ENCODE measurements at places on chromosomes 1 and 21.

GRCh38 chr1:3772715-3773571 lies at the start of gene SMIM1:
SMIM1 (plus strand) TSS chr1:3772749; CDS start chr1:3775374, 2,625 bp downstream.
- no peak for DNase-seq

GRCh38 chr1:8736927-8737326 lies 80.5 kb downstream of the RERE start:
- DNase-seq: no peak

GRCh38 chr1:155110381-155110780 lies 17.3 kb upstream of the EFNA1 start:
- no peak for DNase-seq

- no peak for DNase-seq
Observed at GRCh38 chr1:242602001-242602400, 77.5 kb upstream of the PLD5 start.

DNA sequence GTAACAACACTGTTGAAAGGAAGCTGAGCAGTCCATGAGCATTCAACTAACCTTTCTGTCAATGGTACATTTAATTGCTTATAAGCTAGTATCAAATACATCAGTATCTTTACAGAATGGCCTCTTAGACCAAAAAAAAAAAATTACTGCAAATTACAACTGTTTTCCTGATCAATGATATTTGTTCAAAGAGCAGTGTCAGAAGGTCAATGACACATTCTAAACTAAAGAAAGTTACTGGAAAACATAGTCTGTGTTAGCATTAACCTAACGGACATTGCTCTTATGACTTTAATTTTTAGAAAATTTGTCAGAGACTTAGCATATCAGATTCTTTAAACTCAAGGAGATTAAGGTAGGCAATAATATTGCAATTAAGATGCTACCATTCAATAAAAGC lies 162.5 kb downstream of the KCNT2 start:
- DNase-seq: no peak

DNA sequence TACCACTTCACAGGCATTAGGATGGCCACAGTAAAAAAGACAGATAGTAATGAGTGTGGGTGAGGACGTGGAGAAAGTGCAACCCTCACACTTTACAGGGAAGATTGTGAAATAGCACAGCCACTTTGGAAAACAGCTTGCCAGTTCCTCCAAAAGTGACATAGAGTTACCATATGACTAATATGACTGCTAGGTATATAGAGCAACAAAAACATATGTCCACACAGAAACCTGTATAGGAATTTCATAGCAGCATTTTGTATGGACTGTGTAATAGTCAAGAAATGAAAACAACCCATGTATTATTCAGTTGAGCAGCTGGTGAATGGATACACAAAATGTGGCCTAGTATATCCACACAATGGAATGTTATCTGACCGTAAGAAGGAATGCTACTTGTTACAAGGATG lies 30.4 kb upstream of the LBR start:
- DNase-seq: no peak

DNA sequence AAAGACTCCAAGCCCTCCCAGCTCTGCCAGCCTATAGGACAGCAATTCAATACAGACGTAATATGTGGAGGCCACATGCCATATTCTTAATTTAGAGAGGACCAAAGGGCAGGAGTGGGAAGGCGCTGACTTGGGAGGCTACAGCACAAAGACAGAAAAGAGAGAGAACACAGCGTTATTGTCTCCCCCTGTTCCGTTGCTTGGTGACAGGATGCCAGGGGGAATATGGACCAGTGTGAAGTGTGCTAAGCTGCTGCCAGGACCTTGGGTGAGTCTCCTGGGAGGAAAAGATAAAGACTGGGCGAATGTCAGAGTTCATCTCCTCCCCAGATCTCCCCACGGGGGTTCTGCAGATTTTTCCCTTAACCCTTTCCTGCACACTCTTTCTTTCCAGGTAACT lies 102.1 kb upstream of the ADAR start:
- DNase-seq: no peak

DNA sequence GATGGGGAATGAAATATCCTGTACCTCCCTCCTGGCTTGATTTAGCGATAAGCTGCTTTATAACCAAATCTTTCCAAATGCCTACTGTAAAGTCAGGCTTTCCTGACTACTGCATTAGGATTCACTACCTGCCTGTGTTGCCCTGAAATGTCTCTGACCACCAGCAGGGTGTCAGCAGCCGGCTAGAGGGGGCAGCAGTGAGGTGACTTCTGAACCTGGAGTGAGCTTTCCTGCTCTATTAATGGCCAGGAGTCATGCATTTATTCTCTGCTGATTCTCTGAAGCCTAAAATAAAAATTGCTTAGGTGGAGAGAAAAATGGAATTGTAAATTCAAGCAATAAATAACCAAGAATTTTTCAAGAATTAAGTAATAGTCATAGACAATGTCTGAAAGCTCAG lies 2.5 kb downstream of the BACE2 start:
- no peak for DNase-seq

GRCh38 chr1:92784021-92784638 lies 778 bp downstream of the EVI5 start:
- no peak for DNase-seq

DNA sequence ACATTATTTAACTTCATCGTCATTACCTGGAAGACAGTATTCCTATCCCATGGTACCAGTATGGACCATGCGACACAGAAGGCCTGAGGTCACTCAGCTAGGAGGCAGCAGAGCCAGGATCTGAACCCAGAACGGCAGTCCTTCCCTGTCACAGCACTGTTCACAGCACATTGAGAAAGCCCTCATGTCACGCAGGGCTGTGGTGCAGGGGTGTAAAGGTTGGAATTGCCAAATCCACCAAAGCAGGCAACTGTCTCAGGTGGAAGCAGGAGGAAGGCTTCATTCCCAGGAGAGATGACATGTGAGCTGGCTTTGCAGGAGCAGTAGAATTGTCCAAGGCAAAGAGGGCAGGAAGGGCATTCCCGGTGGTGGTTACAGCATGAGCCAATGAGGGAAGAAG lies 9.9 kb upstream of the TTC22 start:
- DNase-seq: peak; percentile 47

DNA sequence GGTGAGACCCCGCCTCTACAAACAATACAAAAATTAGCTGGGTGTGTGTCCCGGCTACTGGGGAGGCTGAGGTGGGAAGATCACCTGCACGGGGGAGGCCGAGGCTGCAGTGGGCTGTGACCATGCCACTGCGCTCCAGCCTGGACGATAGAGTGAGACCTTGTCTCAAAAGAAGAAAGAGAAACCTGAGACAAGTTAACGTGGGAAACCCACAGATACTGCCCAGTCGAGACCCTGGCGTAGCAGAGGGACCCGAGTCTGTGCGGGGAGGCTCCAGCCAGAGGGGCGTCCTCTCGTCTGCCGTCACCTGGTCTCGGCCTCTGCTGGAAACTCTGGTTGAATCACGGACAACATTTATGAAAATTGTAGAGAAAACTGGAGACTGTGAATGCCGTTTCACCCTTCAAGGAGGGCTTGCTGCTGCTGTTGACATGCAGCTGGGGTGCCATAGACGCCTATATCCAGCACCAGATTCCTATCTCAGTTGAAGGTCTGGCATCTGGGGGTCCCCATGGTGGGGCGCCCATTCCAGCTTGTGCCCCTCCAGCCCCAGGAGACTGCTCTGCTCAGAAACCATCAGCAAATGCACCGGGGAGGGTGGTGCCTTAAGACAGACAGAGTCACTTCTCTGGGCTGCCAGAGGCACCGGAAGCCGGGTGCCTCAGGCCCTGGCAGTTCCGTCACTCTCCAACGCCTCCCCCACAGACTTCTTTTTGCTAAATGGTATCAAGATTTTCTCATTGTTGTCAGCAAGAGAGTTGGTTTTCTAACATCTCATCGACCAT lies 13.6 kb upstream of the CDK11B start:
- peak; percentile 61 for DNase-seq

DNA sequence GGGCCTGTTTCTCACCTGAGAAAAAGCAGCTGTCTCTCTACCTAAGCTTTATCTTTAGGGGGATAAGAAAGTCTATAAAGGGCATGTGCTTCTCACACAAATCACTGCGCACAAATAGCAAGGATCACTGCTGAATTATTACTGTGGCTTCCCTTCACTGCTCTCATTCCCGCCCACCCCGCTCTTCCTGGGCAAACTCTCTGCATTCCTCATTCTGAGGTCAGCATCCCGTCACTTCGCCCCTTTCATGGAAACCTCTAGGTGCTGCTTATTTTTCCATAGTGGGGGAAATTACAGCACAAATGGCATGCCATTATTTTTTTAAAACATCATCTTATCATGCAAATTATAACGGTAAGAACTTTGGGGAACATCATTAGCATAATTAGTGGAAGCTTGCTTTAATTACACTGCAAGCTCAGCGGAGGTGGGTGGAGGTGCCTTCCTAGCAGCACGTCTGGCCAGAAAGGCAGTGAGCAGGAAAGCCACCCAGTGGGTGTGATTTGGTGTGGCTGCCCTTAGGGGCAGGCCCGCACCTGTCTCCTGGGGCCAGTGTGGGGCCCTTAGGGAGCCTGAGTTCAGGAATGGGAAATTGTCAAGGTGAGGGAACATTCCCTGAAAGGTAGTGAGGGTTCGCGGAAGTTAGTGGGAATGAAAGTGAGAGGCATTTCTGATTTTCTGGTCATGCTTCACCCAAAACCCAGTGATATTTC lies 105.9 kb downstream of the LAMC2 start:
- peak; percentile 81 for DNase-seq

DNA sequence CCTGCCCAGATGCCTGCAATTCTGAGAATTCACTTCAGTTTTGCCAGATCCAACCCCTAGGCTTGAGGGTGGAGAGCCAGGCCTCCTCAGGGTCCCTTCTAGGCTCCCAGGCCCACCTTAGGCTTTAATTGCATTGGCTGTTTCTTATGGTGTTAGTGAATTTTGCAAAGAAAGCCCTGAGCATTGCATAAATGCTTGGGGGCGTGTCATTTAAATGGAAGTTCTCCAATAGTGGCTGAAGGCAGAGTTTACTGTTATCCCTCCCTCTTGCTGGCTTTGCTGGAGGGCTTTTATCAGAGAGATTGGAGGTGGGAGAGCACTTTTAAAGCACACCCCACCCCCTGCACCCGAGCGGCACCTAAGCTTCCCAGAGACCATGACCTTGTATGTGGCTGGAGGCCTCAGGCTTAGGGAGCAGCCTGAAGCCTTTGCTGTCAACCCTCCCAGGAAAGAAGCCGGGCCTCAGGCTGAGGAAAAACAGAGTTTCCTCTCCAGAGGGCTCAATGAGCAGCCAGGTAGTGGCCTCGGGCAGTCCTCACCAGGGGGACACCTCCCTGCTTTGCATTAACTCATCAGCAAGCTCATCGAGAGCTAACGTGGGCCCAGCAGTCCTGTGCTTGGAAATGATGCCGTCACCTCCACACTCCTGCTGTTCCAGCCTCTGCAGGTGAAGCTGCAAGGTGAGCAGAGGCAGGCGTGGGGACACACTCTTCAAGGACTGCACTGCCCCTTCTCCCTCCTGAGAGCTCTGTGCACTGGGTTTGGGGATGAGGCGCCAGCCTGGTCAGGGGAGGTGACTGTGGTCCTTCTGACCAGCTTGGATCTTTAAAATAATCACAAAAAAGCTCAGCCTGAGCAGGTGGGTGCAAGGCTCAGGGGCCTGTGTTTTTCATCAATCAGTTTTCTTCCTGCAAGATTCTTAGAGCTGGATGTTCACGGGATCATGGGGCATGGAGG lies 58.0 kb downstream of the STUM start:
- DNase-seq: no peak

DNA sequence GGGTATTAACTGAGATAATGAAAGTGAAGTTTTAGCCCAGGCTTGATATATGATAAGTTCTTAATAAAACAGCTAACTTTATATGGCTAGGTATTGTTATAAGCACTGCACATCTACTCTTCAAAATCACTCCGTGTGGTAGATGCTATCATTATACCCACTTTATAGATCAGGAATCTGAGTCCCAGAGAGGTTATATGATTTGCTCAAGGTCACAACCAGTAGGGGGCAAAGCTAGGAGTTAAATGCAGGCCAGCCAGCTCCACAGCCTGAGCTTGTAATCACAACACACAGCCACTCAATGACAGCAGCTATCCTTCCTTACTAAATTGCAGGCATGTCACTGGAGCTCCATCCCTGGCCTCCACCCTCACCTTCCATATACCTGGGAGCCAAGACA lies 115.8 kb downstream of the CAPN8 start:
- no peak for DNase-seq

DNA sequence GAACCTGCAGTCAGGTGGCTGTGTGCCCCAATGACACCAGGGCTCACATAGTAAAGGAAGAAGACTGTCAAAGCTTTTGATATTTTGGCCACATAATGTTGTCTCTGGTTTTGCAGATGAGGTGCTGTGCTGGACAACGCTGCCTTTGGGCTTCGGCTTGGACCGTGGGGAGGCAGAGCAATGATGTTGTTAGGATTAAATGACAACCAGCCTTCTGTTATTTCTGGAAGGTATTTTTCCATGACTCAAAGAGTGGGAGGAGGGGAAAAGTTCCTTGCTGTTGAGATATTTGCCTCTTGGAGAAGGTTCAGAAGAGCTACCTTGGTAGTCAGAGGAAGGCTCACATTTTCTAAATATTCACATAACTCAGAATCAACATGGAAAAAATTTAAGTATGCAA lies 187.3 kb upstream of the GALNT2 start:
- DNase-seq: no peak

DNA sequence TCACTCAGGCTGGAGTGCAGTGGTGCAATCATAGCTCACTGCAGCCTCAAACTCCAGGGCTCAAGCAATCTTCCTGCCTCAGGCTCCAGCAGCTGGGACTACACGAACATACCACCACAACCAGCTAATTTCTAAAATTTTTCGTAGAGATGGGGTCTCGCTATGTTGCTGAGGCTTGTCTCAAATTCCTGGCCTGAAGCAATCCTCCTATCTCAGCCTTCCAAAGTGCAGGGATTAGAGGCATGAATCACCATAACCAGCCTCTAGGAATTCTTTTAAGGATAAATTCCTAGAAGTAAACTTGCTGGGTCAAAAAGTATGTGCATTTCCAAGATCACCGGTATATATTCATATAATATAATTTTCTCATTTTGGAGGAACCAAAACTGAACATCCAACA lies 17.6 kb upstream of the HUNK start:
- DNase-seq: no peak

DNA sequence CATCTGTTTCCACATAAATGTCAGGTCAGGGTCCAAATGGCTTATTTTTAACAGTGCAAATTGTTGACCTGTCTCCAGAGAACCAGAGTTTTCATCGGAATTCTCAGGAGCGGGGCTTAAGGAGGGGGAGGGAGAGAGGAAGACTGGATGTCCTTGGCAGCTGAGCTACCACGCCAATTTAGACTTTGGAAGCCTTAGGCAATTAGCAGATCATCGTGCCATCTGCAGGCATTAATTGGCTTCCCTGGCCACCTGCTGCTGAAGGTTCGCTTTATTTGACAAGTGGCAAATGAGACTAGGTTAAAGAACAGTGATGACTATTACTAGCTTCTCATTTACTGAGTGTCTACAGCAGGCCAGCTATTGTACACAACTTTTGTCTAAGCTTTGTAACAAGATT lies 43.7 kb downstream of the HLX start:
- DNase-seq: no peak

All from posterior vena cava (tissue), 2 donors.